ENCODE measurements at places on chromosomes 2 and 18.

DNA sequence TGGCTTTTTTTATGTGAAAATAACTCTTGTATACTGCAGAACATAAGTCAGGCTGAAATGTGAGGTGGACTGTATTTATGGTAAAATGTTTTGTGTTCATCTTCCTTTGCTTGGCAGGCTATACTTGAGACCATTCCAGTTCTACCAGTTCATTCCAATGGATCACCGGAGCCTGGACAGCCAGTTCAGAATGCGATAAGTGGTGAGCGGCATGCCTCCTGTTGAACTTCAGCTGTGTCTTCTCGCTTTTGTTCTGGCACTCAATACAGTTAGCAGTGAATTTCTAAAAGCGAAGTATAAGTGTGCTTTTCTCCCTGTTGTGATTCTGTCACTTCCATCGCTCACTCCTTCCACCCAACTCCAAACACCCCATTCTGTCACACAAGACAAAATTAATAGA, 138.5 kb downstream of the ARHGAP28 start:
- DNase-seq, result no peak

- no peak for DNase-seq
These were observed 9.1 kb downstream of the KCNK3 start for GRCh38 chr2:26701596-26701995.

- DNase-seq, result peak; percentile 59
These were observed 19.8 kb upstream of the PDIA6 start for GRCh38 chr2:10832203-10832936.

- no peak for DNase-seq
These were observed 52.4 kb downstream of the OSBPL6 start for GRCh38 chr2:178246696-178247095.

GRCh38 chr18:49878567-49879270, 65.4 kb upstream of the ACAA2 start:
- no peak for DNase-seq

DNA sequence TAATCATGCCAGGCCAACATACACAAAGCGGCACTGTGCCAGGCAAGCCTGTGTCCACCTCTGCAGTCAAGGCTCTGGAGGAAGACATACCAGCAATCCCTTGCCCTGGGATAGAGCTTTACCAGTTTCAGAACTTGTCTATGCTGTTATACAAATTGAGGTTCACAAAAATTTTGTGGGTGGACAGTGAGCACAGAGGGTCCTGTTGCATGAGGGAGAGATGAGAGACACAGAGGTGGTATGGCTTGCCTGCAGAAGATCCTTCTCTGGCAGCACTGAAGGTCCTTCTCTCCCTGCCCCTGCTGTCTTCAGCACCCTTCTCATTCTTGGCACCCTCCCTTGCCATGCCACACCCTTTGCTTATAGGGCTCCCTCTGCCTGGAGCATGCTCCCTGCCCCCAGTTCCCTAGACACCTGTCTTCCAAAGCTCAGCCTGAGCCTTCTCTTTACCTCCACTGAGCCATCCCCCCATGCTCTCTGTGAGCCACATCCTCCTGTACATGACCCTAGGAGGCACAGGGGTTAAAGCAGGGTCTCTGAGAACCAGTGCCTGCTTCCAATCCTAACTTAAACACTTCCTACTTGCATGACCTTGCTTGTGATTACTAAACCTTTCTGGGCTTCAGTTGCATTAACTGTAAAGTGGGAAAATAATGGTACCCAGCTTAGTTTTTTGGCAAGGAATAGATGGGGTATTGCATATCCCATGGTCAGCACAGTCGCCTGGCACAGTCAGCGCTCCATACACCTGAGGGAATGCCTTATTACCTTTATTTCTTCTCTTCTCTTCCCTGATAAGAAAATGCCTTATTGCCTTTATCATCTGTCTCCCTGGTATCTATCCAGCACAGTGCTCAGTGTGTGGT, 857 bp downstream of the FABP1 start:
- DNase-seq, result no peak

DNA sequence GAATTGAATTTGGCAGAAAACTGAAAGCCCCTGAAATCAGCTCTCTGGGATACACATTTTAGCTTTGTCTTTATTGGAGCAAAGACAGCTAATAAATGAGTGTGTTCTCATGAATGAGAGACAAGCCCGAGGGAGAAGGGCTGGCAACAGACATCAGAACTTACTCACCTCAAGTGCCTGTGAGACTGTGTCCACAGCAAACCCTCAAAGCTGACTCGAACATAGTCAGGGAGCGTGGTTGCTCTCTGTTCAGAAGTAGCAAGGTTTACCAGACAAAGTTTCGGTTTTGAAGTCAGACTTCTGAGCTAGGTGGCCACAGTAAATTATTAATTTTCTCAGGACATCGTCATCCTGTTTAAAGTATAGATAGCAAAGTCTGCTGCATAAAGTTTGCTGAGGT, 207.9 kb downstream of the CMPK2 start:
- DNase-seq, result no peak

DNA sequence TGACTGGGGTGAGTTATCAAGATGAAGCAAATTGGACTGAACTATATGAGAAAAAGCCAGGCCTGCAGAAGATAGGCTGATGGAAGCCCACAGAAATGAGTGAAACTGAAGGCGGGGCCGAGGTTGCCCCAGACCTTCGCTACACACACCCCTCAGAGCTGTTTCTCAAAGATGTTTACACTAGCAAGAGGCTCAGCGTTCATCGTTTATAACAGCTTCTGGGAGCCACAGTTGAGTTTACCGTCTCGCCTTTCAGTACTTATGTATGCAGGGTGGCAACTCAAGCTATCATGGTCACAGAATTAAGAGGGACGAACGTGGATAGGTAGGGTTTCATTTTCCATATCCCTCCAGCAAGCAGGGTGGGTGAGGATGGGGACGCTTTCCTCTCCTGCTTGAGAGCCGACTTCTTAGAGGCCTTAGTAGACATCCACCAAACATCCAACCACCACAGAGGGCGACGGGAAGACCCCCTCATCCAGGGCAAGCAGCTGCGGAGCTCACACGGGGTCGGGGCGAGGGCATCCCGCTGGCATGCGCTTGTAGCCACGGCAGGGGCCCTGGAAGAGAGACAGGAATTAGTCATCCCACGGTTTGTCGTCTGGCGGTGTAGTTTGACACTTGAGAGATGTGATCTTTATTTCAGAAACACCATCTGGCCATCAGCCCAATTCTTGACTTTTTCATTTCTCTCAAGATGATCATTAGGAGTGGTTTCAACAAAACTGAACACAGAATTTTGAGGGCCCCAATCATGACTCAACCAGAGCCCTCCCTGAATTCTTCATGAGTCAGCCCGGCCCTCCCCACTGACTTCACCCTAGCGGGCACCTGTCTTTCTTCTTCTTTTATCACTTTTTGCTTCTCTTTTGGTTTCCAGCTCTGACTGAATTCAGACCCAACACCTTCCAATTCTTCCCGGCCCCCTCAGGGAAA, 109.1 kb upstream of the CTDP1 start:
- DNase-seq, result peak; percentile 95
